ENCODE measurements at places on chromosomes 1 and 21. TPM values are rescaled to one million over a fixed set of nuclear protein-coding genes. Genes with fewer than 3 reads are reported as not detected.

GRCh38 chr1:179298952-179299351, 5.4 kb downstream of the SOAT1 start:
- no peak for DNase-seq

DNA sequence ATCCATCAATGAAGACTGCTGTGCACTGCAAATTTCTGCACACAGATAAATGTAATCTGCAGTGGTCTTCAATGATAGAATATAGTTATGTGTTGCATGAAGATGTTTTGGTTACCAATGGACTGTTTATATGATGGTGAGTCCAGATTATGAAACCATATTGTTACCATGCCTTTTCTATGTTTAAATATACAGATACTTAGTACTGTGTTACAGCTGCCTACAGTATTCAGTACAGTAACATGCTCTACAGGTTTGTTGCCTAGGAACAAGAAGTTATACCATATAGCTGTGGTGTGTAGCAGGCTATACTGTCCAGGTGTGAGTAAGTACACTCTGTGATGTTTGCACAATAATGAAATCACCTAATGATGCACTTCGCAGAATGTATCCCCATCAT, 40.8 kb downstream of the SORT1 start:
- DNase-seq: no peak

DNA sequence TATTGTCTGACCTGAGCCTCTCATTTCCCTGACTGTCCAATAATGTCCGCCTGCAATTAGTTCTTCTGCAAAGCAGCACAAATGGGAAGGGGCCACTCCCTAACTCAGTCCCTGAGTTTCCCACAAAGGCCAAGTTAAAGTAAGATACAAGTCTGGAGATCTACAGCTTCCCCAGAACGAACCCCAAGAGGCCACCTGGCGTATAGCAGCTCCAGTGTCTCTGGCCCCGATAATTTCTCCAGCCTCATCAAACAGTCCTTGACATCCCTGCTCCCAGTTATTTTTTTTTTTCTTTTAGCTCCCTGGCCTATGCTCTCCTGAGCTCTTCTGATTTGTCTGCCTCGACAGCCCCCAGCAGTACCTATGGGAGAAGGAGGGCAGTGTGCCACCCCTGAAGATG, 8.1 kb upstream of the ACKR1 start:
- DNase-seq: no peak

DNA sequence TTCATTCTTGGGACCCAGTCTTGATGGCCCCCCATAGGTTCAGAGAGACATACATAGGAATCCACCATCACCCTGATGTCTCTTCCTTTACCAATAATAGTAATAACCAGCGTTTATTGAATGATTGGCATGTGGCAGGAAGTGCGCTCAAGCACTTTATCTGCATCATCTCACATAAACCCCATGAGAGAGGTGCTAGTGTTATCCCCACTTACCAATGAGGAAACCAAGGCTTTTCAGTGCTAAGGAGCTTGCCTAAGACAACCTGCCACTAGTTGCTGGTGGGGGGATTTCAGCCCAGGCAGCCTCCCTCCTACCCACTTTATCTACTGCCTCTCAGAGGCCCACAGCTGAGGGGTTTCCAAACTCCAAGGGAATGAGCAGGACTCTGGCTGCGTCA, 7.7 kb downstream of the LGR6 start:
- DNase-seq: no peak

GRCh38 chr1:41727749-41728115, 191.0 kb downstream of the HIVEP3 start:
- no peak for DNase-seq

Gene INAVA
- 5.8 TPM for total RNA-seq

DNA sequence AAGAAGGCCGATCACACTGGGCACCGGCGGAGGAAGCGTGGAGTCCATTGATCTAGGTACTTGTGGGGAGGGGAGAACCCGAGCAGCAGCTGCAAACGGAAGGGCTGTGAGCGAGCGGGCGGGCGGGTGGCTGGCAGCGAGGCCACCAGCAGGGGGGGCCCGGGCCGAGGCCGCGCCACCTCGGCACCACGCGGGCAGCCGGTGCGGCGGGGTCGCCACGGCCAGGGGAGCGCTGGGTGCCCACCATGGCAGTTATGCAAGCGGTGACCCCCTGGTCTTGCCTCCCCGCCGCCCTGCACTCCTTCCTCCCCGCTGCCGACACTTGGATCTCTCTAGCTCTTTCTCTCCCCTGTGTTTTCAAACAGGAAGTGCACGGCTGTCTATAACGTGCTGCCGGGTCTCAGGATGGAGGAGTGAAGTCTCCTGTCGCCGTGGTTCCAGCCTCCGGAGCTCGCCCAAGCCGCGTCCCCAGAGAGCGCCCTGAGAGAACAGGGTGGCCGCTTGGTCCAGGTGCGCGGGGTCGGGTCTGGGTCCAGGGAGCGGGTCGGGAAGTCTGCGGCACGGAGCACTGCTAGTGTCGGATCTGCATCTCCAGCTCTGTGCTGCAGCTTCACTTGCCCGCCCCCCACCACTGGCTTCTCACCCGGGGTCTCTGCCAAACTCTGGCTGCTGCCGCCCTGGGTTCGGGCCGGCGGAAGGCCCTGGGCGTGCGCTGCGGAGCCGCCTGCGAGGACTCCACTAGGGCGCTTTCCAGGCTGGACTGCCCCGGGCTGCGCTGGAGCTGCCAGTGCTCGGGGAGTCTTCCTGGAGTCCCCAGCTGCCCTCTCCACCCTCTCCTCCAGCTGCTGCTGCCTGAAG, 22.7 kb downstream of the LRRC8D start:
- peak; percentile 80 for DNase-seq

- DNase-seq: no peak
Observed at GRCh38 chr1:183404476-183404875, 13.7 kb downstream of the NMNAT2 start.

DNA sequence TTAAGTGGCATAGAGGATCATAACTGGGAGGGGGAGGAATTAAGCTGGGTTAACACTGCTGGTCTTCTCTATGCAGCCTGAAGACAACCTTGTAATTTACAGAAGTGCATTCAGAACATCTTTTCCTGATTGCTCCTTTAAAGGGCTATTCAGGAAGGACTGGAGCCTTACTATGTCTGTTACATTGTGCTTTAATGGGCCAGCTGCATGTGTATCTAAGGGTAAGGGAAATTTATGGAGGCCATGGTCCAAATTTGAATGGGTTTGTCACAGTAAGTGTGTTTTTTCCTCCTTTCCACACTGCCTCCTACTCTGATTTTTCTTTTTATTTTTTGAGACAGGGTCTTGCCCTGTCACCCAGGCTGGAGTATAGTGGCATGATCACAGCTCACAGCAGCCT, 19.6 kb downstream of the C1orf21 start:
- no peak for DNase-seq

DNA sequence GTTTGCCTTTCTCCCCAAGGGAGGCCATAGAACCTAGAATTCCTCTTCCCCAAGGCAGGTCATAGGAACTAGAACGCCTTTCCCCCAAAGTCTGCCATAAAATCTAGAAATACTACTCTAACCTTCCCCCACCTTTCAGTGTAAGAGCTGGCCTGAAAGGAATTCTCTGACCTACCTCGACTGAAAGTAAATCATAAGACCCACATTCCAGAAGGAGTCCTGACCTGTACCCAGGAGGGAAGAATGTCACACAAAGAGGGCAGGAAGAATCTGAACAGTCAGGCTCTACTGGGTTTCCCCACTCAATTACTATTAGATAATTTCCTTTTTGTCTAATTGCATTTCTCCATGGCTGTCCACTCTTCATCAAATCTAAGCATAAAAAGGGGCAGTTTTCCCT, 5.7 kb upstream of the ATG4C start:
- DNase-seq: no peak

Gene CD46
- total RNA-seq: 107 TPM

DNA sequence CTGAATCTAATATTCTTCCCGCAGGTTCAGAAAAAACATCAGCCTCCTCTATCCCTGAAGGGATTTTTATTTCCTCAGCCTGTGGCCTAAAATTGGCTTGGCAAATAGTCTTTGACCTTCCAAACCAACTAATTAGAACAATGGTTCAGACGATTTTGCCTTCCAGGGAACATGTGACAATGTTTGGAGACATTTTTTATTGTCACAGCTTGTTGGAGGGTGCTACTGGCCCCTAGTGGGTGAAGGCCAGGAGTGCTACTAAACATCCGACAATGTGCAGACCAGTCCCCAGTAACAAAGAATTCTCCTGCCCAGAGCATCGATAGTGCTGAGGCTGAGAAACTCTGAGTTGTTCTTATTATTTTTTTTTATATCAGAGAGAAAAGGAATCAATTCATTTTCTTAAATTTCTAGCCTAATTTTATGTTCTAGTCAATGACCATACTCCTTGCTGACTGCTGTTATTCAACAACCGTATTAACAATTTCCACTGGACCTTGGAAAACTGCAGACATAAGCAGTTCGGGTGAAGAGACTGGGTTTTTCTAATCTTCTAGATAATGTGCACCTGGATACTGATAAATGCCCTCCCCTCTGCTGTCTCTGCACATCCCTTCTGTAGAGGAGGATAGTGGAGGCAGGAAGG, 280.7 kb downstream of the LMX1A start:
- peak; percentile 39 for DNase-seq

DNA sequence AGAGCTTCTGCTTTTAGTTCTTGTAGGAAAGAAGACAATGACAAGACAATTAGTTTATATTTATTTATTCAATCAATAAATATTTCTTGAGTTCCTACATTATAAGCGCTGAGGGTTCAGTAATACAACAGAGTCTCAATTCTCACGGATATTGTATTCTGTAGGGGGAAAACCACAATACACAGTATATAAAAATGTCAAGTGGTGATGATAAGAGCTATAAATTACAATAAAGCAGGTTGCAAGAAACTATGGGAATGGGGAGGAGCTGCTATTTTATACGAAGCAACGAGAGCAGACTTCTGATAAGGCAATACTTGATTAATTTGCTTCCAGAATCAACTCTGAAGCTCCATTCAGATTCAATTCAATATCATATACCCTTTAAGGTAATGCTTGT, 10.6 kb upstream of the XCL1 start:
- no peak for DNase-seq

Gene MAB21L3
- 1.8 TPM for total RNA-seq

- DNase-seq: no peak
Observed at GRCh38 chr1:109786112-109786480, 22.4 kb upstream of the EPS8L3 start.

Gene SAMD11
- 47.2 TPM for total RNA-seq

DNA sequence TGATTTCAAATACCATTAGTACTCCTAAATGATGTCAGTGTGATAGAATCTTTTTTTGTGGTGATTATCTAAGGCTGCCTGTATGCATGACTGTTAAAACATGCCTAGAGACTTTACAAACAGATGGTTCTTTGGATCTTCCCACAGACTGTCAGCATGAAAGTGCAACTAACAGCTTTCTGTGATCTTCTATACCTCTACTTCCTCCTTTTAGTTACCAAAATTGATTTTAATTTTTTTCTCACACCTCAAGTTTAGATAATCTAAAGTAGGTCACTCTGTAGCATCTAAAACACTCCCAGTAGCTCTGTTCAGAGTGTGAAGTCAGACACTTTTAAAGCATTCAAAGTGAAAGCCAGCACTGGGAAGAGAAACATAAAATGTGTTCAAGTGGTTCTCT, 534.5 kb downstream of the PTPRC start:
- DNase-seq: no peak

DNA sequence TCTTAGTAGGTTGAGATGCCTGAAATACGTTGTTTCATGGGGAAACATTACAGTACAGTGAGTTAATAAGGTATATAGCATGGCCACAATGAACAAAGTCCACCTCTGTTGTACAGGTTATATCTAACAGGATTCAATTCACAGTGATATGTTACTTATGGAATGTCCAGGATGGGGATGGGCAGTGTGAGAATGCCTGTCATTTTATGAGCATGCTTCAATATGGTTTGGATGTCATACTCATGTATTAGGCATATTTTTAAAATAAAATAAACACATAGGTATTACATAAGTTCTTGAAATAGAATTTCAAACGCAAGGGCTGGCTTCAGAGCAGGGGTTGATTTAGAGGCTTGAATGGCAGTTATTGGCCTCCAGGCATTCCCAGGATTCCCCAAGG, 6.1 kb upstream of the PHLDA3 start:
- no peak for DNase-seq

Gene OR2L2
- total RNA-seq: 0.56 TPM

DNA sequence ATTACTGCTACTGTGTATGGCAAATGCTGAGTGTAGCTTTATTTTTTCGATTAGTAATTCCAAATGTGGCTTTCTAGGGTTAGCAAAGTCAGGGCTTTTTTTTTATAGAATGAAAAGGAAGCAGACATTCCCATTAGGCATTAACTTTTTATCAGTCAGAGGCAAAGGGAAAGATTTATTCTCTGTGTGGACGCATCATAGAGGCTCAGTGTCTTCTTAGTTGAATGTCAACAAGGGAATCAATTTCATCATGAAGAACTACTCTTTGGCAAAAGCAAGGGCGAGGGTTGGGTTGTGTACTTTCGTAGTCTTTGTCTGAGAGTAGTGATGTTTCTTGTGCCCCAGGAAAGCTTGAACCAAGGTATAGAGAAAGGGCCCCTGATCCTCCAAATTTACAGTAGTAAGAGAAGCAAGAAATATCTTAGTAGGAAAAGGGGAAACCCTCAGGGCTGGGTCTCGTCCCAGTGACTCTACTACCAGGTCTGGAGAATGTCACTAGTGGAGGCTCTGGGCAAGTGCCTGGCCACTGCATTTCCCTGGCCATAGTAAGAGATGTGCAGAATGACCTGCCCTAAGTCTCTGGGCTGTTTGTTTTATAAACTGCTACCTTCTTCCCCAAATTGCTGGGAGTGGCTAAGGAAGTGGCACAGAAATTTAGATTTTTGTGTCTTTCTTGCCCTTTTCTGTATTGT, 30.0 kb upstream of the MACF1 start:
- DNase-seq: no peak

DNA sequence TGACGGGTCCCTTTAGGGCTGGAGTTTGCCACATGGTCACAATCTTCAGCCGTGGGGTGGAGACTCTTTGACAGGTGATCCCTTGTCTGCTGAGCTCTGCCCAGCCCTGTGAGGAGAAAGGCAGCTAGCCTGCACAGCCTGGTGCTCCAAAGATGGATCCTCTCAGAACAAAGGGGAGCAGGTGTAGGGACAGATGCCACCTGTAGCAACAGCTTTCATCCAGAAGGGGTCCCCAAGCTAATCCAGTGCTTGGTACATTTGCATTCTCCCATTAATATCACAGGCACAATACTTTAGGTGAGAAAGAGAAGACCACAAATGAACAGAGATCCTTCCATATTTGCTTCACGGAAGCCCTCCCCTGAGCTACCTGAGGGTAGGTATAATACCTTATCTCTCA, 93.2 kb downstream of the CCDC185 start:
- DNase-seq: no peak

DNA sequence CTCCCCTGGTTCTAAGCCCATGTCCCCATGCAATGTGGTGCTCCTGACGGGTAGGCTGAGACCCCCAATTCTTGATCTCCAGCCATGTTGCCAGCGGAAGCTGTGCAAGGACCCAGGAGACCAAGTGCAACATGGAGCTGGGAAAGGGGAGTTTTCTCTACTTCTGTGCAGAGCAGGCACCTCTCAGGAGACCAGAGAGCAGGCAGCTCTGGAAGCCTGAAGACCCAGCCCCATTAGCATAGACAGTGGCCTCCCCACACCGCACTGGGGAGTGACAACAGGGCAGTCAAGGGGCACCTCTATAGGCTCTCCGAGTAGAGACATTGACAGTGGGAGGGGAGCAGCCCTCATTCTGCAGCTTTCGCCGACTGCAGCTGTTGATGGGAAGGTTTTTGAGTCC, 410.2 kb downstream of the MATN1 start:
- DNase-seq: peak; percentile 2

Gene FCRL2
- total RNA-seq: 0.16 TPM

Gene MATN1
- 0.62 TPM for total RNA-seq

- peak; percentile 66 for DNase-seq
Observed at GRCh38 chr1:11948822-11949458, 14.4 kb downstream of the PLOD1 start.

Gene NPPA
- not detected for total RNA-seq

- no peak for DNase-seq
Observed at GRCh38 chr1:147721716-147722115, 38.7 kb downstream of the GJA5 start.

Measured in testis (tissue), 5 donors.